Coronary artery (tissue), 2 donors: ENCODE measurements at places on chromosomes 2 and 18.

DNA sequence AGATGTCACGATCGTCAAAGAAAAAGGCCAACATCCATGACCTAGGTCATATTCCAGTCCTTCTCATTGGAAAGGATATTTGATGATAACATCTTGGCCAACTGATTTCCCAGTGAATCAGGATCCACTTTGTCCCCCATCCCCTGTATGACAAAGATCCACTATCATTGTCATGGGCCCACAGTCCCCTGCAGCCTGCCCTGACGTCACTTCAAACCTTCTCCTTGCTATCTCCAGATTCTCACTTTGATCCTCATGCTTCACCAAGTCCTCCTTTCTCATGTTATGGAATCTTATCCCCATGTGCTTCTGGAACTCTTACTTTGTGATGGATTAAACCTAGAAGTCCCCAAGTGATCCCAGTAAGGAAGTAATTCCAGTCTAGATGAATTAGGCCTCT lies 25.7 kb downstream of the GALNT14 start:
- DNase-seq = no peak

DNA sequence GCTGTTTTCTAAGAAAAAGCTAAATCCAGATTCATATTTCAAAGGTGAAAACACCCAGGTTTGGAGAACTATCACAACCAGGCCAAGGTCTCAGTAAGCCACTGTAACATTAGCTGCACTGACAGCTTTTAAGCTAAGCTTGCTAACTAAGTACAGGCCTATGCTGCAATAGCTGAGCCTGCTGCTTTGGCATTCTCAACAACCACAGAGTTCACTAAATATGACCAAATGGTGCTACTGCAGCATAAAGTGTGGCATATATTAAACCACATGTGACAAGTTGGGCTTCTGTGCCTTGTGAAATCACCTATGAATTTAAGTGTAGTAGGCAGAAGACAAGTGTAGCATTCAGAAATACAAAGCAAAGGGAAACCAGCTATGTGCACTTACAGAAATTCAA lies 206.7 kb downstream of the TCF4 start:
- DNase-seq = no peak

- no peak for DNase-seq
Measured at GRCh38 chr2:195687320-195688086, 30.5 kb downstream of the SLC39A10 start.

DNA sequence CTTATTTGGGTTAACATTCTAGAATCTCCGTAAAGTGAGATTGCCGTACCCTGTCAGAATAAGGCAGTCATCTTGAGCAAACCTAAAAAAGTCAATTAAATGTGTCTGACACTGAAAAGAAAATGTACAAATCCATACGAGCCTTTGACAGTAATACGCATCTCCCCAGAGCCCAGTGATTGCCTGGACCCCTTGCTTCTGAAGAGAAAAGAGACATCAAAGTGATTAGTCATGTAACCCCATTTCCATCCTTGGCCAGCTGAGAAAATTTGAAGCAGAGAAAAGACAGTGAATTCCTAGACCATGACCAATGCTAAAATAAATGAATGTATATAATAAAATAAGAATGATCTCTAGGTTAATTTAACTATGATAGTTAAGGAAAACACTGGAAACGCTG lies 1499.4 kb downstream of the SUCLG1 start:
- DNase-seq = no peak

GRCh38 chr2:62197011-62197924 lies 1.4 kb downstream of the B3GNT2 start:
- peak; percentile 74 for DNase-seq

DNA sequence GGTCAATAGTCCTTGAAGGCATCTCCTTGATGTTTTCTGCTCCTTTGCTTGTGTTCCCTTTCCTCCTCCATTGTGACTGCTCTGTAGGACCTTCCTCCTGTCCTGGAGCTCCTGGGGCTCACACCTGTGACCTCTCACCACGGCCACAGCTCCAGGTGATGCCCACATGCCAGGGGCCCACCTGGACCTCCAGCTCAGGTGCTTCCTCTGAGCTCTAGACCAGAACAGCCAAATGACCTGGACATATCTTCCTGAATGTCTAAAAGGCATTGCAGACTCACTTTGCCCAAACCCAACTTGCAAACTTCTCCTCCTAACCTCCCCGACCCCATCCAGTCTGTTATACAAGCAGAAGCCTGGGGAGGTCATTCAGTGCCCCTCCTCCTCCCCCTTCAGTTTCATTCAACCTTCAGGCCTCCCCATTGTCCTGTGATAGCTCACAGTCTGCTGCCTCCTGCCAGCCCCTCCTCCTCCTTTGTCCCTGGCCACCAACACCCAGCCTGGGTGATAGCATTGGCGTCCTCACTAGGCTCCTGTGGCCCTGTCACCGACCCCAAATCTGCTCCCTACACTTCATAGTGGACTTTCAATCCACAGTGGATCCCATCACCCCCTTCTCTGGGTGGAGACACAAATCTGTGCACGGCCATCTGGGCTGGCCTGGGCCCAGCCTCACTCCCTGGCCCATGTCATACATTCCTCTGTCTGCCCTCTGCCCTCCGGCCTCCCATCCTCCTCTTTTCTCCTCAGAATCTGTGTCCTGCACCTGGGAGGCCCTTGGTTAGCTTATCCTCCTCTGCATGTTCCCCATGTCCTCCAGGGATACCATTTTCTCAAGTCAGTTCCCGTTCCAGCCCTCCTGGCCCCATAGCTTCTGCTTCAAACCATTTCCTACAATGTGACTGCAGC lies 310.4 kb upstream of the HDAC4 start:
- DNase-seq = peak; percentile 60

- no peak for DNase-seq
Measured at GRCh38 chr18:50610349-50610748, 50.5 kb downstream of the MAPK4 start.

DNA sequence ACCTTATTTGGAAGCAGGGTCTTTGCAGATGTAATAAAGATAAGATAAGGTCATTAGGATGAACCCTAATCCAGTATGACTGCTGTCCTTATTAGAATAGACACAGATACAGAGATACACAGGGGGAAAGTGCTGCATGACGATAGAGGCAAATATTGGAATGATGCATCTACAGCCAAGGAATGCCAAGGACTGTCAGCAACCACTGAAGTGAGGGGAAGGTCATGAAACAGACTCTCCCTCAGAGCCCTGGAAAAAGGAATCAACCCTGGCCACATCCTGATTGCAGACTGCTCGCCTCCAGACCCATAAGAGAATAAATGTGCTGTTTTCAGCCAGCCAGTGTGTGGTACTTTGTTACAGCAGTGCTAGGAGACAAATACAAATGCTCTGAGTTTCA lies 14.8 kb downstream of the TMEM237 start:
- DNase-seq = no peak

DNA sequence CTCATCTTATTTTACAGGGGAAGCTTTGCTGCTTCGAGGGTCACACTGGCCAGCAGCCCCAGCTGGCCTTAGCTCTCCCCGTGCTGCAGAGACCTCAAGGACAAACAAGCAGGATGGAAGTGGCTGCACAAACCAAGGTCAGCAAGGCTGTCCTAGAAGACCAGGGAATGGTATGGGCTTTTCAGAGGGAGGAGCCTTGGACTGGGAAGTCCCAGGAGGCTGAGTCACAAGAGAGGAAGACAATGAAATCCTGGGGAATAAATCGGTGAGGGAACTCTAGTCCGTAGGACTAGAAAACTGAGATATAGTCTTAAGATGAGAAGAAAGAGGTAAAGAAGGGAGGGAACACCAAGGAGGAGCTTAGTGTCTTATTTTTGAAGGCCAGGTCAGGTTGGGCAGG lies 15.7 kb downstream of the CREG2 start:
- DNase-seq = no peak

- no peak for DNase-seq
Measured at GRCh38 chr18:47248115-47248603, 3.3 kb downstream of the SKOR2 start.

GRCh38 chr2:10430886-10431622 lies 17.1 kb downstream of the ODC1 start:
- no peak for DNase-seq

DNA sequence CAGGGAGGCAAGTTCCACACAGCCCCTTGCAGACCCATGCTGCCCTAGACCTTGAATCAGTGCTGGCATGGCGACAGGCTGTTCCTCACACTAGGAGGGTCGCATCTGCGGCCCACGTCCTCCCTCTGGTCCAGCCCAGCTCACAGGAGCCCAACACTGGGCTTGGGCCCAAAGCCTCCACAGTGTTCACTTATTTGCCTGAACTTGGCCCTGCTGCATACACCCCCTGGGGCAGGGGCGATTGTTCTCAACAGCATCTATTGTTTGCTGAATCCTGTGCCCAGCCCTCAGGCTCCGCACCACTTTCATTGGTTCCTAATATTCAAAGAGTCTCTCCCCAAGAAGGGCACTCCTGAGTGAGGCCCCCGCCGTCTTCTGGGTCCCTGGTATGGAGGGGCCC lies 90.7 kb downstream of the ZBTB7C start:
- DNase-seq = no peak

GRCh38 chr18:23890589-23890988 lies 124.0 kb upstream of the TTC39C start:
- no peak for DNase-seq

GRCh38 chr18:78659057-78659456 lies 320.6 kb upstream of the SALL3 start:
- no peak for DNase-seq

DNA sequence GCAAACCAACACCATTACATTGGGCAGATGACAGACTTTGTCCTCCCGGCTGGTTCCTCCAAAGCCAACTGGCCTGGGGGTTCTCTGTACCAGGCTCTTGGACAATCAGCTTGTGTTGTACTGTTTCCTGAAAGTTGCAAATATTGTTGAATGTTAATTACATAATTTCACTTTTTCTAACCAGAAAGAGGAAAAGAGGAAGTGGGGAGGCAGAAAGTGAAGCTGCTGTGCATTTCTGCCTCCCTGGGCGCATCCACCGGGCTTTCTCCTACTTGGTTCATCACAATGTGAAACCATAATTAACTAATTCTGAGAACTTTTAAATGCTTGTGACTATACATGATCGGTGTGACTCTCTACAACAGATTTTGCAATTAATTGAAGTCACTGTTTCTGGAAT lies 10.1 kb downstream of the TWIST2 start:
- no peak for DNase-seq

- no peak for DNase-seq
Measured at GRCh38 chr18:74949611-74950010, 259.3 kb downstream of the PTGR3 start.

GRCh38 chr18:43393174-43393573 lies 115.9 kb upstream of the SYT4 start:
- DNase-seq = no peak

DNA sequence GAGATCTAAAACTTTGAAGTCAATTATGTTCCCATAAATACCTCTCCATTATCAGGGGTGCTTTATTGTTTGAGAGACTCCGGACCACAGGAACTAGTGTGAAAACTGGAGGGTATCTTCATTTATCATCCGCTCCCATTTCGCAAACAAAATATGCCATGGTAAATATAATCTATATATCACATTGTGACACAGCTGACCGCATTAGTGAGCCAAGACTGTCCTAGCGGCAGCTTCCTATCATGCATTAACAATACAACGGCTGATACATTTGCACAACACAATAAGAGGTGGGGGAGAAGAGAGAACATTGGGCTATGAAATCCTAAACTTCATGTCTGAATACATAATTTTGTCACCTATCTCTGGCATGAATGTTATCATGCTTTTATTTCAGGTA lies 29.5 kb downstream of the BCL11A start:
- DNase-seq = no peak

DNA sequence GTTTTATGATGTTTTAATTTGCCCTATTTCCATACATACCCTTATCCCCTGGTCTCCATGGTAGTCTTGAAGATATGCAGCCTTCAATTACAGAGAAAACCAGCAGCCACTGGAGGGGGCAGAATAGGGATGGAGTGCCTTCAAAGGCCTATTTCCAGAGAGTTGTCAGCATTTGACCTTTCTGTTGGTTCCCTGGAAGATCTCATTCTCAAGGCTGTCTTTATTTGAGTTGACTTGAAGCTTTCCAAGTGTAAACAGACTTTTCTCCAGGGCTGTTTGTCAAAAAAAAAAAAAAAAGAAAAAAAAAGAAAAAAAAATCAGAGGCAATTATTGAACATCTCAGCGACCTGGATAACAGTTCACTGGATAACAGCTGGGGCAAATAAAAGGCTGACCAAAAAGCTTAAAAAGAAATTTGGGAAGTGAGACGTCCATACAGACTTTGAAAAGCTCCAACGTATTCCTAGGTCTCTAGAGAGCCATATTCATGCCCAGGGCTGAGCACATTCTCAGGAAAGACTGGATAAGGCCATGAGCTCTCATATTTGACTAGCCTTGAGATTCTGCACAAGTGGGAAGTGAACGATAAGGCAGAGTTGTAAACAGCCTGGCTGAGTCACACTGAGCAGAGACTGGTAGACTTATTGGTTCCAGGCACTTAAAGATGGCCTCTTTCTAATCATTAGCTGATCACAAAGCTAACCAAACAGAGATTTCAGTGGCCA lies 126.6 kb downstream of the VAPA start:
- DNase-seq = no peak

DNA sequence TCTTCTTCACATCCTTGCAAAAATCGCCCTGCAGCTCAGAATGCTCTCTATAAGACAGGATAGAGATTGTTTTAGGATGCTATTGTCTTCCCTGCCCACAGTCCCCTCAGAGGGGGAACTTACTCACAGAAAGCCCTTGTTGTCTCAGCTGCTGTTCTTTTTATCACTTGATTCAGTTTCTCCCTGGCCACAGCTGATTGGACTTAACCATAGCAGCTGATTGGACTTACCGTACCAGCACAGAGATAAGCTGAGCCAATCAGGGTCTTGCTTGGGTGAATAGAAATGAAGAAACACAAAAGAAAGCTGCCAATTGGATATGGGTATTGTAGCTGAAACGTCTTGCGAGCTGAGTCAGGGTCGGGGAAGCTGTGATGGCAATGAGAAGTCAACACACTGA lies 194.2 kb upstream of the MEX3C start:
- no peak for DNase-seq

DNA sequence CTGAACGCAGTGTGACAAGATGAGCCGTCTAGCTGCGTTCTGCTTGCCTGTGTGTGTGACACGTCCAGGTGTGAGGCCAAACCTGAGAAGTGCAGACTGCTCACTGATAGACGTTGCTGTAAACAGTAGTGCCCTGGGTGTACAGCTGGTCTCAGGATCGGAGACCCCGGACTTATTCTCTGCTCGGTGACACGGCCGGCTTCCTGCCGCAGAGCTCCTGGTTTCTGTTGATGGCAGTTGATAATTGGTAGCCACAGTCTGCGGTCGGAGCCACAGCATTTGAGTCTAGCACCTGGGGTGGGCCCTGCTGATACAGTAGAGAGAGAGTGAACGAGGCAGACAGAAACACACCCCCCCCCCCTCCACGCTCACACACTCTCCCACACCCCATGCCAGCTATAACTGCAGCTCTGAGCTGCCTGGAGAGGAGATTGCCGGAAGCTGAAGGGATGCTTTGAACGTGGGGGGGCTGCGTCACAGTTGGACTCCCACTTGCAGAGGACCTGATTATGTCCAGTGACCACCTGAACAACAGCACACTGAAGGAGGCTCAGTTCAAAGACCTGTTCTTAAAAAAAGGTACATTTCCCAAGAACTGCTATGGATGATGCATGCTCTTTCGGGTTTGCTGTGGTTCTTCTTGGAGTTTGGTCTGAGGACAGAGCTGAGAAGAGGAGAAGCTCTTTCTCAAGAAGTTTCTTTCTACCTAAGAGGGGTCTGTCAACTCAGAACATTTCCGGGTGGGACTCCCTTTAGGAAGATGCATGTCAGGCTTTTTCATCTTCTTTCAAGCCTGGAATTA lies 114.0 kb downstream of the FAM210A start:
- no peak for DNase-seq
